ENCODE measurements at places on chromosomes 6 and 20.

- no peaks in the 10 kb centered on the region for H3K27me3 ChIP-seq
- DNase-seq, result no peak
- H3K4me1 ChIP-seq, result peaks cover 63% of the 10 kb centered on the region
- peaks cover 25% of the 10 kb centered on the region for H3K36me3 ChIP-seq
Measured at GRCh38 chr20:1652960-1653359, 4.6 kb downstream of the SIRPG start.

- H3K4me3 ChIP-seq, result no peak overlapping the region
- no peaks in the 10 kb centered on the region for H3K27me3 ChIP-seq
- DNase-seq, result no peak
- no peak overlapping the region for H3K27ac ChIP-seq
Measured at GRCh38 chr6:130847001-130847910, 20.1 kb downstream of the SMLR1 start.

- peaks cover 8% of the 10 kb centered on the region for H3K27me3 ChIP-seq
- no peaks in the 10 kb centered on the region for H3K4me1 ChIP-seq
- H3K4me3 ChIP-seq, result no peak overlapping the region
- H3K36me3 ChIP-seq, result no peaks in the 10 kb centered on the region
- no peak overlapping the region for H3K27ac ChIP-seq
- no peak for DNase-seq
Measured at GRCh38 chr20:4507288-4507719, 214.4 kb upstream of the PRND start.

DNA sequence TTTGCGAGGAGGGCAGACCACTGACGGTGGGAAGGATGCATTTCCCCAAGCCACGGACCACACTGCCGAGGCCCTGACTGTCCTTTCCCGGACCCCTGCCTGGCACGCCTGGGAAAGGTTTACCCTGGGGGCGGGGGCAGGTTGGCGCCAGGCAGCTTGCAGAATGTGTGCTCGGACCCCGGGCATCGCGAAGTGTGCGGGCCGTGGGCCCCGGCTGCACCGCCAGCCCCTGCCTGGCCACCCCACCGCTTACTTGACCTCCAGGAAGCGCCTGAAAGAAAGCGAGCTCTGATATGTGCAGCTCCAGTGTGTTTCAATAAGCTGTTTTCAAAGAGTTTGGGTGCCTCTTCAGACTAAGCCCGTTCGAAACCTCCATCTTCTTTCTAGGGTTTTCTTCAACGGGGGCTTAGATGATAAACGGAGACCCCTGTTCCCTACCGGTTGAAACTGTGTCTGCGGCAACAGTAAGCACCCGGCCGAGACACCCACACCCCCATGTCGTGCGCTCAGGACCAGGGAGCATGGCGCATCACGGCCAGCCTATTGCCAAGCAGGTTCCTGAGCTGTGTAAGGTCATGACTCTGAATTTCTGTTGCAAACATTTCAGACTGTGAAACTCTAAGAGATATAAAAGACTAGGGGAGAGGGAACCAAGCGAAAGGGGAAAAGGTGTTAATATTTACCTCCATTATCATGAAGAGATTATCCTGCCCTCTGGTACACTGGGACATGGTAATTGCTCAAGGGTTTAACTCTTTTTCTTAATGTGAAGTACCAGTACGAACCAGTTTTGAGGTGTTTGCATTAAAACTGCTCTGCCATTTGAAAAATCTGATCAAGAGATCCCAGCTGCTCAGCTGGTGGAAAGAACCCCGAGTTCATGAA lies 231.2 kb upstream of the FOXQ1 start:
- H3K27me3 ChIP-seq, result no peaks in the 10 kb centered on the region
- DNase-seq, result no peak
- no peaks in the 10 kb centered on the region for H3K36me3 ChIP-seq
- no peaks in the 10 kb centered on the region for H3K4me1 ChIP-seq

DNA sequence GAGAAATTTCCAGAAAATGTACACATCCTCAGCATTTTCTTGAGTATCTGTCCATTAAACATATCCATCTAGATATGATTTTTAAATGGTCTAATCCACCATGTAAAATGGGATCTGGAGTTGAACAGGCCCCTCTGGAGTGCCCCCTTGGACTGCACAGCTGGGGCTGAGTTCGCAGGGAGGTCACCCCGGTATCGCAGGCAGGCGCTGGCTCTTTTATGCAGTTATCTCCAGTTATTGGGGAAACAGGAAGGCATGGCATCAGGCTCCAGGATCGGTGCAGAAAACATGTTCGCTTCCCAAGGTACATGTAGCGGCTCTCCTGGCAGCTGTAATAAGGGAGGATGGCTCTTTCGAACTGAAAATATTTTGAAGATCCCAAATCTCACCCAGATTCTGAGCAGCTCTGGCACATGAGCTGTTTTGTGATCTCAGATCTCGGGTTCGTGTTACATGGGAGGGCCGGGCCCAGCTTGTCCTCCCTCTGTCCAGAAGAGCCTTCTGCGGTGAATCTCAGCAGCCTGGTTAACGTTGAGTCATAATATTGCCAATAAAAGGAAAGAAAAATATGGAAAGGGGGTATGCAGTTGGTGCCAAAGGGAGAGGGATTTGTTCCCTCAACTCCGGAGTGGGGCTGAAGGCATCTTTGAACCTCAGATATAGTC lies 167.7 kb downstream of the EYA2 start:
- no peaks in the 10 kb centered on the region for H3K4me1 ChIP-seq
